KBM-7 (cell line): ENCODE measurements at places on chromosomes 2 and 18.

DNA sequence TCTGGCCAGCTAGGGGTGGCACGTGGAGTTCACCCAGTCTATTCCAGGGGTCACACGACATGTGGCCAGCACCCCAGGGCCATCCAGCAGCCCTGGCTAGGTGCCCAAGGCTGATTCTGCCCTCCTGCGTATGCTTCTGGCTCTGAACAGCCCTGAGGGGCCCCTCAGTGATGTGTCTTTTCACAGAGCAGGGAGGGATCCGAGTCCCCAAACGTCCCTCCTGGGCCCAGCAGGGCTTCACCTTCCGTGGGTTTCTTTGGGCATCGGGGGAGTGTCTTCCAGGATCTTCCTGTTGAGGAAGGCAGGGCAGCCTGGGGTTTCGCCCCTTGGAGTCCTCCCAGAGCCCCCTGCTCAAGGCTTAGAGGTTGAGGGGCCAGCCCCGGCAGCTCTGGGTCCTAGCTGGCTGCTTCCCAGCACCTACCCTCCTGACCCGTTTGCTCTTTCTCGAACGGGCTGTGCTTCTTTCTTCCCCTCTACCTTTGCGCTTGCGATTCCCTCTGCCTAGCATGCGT, 165.9 kb downstream of the DYSF start:
- DNase-seq = no peak

DNA sequence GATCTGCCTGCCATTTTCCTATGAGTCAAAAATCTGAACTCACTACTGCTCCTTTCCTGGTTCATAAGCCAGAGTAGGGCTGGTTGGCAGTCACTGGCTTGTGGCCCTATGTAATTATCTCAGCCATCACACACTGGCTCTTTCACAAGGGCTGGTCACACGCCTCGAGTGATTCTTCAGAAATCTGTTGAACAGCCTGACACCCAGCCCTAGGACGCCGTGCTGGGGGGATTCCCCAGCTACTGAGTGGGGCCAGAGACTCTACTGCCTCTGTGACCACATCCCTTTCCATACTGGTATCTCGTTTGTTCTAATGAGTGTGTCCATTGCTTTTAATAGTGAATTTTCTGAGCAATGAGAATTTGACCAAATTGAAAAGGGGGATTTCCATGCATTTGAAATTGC, 45.8 kb upstream of the RBM44 start:
- no peak for DNase-seq

- DNase-seq = no peak
These were observed 7.6 kb upstream of the DSG2 start for GRCh38 chr18:31490387-31490786.

DNA sequence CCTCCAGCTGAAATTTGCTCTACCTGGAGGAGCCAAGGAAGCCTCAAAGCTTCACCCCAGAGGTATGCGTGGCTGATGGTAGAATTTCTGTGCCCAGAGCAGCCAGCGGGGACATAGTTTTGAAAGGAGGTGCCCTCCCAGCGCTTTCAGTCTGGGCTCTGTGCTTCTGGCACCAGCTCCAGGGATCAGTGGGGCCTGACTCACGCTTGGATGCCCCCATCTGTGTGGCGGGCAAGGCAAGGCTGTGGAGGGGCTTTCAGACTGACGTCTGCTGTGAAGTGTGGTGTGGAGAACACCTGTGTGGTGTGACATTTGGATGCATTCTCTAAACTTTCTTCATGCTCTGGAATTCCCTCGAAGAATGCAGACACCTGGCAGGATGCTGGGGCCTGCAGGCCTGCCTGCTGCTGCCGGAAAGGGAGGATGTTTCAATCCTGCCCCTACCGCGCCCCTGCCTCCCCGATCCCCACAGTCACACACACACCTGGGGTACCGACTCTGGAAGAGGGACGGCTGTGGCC, 84.1 kb downstream of the CTIF start:
- DNase-seq = no peak

DNA sequence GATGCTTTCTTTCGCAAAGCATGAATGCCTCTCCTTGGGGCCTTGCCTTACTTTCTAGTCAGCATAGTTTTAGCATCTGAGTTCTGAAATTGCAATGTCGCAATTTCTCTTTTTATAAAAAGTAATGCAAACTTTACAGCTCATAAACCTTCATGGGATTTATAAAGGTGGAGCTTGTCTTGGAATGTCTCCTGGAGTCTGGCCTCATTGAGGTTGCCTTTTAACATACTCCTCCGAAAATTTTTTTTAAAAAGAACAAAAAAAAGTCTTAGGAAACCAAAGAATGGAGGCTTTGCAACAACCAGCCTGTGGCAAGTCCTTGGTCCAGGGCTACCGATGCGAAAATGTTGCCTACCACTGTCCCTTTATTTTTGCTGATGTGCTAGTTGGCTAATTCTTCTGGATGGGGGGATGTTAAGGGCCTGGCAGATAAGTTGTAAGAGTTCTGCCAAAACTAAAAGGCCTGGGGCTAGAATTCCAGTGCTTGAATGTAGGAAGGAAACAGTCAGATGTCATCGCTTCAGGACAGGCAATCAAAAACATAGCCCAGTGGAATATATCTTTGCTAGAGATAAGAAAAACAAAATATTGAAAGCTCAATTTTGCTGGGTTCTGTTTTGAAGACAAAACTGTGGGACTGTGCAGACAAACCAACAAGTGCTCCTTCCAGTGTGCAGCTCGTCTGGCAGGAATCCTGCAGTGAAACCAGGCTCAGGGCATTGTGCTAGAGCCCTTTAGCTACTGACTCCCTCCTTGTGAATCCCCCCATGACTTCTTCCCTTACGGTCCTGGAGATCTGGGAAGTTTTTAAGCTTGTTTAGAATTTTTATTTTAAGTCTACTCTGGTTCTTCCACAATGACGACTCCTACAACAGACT, 213.0 kb downstream of the PIEZO2 start:
- no peak for DNase-seq

DNA sequence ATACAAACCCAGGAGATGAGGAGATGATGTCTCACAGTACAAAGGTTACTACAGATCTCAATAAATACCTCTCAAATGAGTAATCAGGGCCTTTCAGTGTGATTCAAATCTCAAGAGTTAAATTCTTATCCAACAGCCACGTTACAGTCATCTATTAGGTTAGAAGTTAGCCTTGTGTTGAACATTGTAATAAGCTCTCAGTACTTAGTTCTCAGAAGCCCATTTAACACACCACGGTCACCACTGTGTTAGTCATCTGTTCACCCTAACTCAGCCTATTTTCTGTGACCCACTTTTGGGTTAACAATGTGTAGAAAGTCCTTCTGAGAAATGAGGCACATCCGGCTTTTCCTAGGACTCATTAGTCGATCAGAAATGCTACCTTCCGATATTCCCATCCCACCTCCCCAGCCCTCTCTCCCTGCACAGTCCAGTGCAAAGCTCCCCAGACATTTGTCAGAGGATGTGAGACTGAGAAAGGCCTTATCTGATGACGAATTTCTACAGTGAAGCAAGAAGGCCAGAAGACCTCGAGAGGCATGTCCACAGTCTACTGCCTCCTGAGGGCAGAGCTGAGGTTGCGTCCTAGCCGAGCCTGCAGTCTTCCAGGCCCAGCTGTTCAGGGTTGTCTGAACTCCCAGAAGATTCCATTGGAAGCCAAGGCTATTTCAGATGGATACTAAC, 92.6 kb downstream of the ACTR2 start:
- no peak for DNase-seq

DNA sequence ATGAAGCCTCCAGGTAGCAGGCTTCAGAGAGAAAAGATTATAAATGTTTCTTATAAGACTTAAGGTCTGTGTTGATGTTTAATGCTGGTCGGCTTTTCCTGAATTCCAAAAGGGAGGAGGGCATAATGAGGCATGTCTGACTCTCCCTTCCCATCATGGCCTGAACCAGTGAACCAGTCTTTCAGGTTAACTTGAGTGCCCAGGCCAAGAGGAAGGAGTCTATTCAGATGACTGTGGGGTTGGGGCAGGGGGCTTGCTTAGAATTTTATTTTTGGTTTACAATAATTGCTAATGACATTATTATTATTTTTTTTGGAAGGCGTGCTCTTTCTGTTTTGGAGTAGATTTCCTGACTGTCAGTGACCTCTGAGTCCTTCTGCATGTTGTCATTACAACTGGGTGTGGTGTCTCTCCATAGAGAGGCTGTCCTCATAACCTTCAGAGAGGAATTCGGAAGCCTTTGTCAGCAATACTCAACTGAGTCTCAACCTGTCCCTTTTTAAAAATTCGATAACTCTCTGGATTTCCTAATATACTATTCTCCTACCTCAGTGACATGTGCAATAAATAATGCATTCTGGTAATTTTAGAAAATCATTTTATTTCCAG, 275.1 kb upstream of the CXCR4 start:
- DNase-seq = no peak

DNA sequence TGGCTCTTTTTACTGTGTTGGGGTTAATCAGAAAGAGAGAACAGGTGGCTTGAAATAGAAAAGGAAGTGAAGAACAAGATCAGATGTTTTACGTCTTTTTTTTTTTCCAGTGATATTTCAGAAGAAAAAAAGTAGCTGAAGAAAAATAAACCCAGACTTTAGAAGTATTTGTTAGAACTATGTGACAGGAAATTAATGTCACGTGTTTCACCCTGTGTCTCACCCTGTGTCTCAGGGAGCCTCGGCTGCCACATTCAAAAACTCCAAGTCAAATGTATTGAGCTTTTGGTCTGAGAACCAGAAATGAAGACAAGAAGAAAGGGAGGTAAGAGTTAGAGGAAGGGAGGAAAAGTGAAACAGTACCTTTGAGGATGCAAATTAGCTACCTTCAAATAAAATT, 38.0 kb downstream of the AKAIN1 start:
- no peak for DNase-seq

- DNase-seq = no peak
These were observed 163.7 kb upstream of the KLHL29 start for GRCh38 chr2:23221236-23221635.

GRCh38 chr2:41924024-41924423, 123.8 kb upstream of the PKDCC start:
- no peak for DNase-seq

GRCh38 chr2:234534515-234534914, 37.6 kb upstream of the ARL4C start:
- no peak for DNase-seq
